ENCODE measurements at places on chromosomes 7 and 10.

GRCh38 chr7:25512061-25512687 is 283.9 kb upstream of the NPVF start:
- DNase-seq, result no peak

DNA sequence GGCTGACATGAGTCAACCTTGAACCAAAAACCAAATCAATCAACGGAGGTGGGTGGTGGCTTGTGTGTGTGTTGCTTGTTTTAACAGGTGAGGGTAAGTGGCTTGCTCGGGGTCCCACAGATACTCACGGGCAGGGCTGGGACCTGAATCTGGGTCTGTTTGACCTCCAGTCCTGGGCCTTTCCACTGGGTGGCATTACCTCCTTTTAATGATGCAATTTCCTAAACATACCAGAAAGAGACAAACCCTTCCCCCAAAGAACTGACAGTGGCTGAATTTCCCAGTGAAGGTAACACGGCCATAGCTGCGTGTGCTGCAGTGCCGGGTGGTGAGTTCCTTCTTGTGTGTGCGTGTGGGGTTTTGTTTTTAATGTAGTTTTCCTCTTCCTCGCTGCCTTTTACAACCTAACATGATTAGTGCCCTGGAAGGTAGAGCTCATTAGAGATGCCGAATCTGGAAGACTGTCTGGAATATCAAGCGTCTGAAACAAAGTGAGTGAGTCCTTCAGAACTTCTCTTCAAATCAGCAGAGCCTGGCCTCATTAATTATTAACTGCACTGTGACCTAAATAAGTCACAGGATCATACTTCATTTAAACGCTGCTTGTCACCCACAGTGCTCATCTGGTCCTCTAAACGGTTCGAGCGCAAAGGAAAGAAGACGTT is 166.1 kb upstream of the TCERG1L start:
- DNase-seq, result no peak

DNA sequence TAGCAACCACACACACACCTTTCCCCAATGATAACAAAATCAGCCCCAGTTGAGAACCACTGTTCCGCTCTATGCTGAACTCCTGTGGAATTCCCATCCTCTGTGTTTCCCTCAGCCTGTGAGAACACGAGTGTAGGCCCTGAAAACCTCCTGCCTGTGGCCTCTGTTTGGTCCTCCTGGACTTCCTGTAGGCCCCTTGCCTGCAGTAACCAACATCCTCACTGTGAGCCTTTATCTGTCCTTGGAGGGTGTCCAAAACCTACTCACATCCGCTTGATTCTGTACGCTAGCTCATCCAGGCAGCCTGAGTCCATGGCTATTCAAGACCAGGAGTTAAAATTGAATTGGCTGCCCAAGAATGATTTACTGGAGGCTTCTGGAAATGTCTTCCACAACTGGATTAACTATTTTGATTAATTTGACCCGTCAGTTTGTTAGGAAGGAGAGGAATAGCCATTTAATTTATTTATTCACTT is 149.8 kb downstream of the AKR1D1 start:
- DNase-seq, result no peak

DNA sequence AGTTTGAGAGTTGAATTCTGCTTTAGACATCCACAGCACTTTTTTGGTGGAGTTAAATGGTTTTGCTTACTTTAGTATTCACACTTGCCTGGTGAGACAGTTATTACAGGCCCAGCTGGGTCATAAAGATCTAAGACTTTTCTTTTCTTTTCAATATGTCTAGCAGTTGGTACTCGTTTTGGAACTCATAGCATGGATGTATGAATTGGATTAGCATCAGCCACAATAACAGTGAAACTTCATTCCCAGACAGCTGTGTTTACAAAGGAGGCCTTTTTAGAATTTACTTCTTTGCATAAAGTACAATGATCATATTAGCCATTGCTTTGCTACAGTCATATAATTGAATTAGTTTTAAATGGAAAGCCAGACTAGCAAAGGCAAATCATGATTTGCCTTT is 168.4 kb upstream of the DKK1 start:
- no peak for DNase-seq

DNA sequence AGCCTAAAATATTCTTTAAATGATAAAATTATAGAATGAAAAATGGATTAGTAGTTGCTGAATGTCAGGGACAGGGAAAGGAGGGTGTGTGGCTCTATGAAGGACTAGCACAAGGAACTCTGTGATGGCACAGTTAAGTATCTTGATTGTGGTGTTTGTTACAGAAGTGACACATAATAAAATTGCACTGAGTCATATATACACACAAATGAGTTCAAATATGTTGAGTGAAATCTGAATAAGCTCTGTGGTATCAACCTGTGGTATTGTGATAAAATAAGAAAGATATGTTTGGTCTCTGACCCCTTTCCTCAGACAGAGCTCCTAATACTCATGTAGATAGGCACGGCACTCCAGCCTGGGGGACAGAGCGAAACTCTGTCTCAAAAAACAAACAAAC is 181.5 kb upstream of the TRIM24 start:
- no peak for DNase-seq

DNA sequence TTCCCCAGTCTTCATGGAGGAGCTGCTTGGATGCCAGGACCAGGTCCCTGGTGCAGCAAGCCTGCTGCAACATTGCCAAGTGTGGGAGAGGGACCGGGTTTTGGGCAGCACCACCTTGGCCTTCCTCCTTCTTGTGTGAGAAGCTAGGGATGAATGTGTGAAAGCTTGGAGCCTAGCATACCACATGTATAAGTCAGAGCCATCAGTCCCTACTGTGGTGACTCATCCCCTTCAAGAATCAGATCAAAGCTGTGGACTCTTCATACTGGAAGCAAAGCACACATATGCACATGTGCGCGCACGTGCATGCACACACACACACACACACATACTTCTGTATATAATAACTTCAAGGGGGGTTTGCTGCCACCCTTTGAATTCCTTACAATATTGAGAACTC is 527.8 kb downstream of the LRMDA start:
- no peak for DNase-seq

DNA sequence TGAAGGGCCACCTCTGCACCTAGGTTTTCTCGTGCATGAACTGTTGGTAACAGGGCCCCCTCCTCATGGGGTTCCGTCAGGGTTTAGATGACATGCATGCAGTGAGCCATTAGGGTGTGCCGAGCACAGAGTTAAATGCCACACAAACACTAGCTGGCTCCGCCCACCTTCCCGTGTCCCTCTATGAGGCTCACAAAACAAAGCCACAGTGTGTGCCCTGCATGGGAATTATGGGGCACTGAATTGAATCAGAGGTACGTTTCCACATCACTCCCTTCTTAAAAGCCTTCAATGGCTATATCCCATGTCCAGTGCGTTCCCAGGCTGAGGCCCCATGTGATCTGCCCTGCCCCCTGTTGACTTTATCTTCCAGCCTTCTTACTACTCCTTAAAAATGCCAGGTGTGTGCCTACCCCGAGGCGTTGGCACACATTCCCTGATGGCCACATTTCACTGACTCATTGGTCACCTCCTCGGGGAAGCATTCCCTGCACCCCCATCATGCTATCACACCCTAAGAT is 35.7 kb downstream of the GSDME start:
- DNase-seq, result no peak

GRCh38 chr7:138228769-138229168 is 152.5 kb downstream of the AKR1D1 start:
- DNase-seq, result no peak

- DNase-seq, result no peak
Observed at GRCh38 chr7:137885678-137886077, 38.9 kb upstream of the DGKI start.

DNA sequence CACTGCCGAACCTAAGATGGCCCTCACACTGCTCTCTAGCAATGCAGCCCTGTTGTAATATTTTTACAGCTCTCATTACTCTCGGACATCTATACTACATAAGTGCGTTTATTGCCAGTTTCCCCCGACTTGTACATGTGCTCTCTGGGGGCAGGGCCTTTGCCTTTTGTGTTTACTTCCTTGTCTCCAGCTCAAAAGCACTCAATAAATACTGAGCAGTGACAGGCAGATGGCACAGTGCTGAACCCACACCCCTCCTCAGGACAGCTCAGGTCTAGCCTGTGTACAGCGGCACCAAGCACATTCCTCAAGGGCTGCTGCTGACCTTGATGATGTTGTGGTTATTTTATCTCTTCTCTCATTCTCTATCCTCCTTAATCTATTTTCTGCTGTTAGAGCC is 68.0 kb upstream of the ELMO1 start:
- DNase-seq, result no peak

DNA sequence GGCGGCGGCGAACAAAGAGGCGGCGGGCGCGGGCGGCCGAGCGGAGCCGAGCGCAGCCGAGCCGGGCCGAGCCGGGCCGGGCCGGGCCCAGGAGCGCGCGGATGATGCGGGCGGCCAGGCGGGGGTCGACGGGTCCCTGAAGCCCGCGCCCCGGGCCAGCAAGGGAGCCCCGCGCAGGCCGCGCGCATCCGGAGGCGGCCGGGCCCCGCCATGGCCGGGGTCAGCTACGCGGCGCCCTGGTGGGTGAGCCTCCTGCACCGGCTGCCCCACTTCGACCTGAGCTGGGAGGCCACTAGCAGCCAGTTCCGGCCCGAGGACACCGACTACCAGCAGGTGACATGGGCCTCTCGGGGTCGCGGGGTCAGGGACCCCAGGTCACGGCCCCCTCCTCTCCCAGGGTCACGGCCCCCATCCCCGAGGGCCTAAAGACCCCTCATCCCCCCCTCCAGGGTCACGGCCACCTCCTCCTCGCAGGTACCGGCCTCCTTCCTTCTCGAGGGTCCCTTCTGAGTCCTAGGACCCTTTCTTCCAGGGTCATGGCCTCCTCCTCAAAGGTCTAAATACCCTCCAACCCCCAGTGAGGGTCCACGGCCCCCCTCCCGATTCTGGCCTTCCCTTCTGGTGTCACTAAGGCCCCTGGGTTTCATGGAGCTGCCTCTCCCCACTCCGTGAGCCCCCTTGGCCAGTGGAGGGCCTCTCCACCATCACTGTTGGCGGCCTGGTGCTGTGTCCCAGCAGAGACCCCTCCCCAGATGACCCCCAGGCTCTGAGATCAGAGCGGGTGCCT is at the start of gene TTYH3:
Gene TTYH3, plus strand, starts transcription at position 41 of the 787 bp plus-strand sequence. Its CDS starts 170 bp downstream, at position 211.
- no peak for DNase-seq

- DNase-seq, result no peak
Observed at GRCh38 chr7:90645784-90646183, 49.7 kb downstream of the CDK14 start.

DNA sequence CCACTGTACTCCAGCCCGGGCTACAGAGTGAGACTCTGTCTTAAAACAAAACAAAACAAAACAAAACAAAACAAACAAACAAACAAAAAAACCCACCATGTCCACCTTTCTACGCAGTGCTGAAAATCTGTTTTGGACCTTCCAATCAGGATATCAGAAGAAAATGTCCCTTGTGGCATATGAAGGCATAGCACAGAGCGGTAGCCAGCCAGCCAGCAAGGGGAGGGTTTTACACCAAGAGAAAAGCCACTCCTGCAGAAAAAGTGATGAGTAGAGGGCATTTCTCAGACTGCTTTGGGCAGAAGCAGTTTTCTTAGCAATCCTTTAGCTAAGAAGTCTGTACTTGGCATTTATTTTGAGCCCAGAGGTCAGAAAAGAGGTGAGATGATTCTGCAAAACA is 612.2 kb downstream of the TYW1 start:
- no peak for DNase-seq

DNA sequence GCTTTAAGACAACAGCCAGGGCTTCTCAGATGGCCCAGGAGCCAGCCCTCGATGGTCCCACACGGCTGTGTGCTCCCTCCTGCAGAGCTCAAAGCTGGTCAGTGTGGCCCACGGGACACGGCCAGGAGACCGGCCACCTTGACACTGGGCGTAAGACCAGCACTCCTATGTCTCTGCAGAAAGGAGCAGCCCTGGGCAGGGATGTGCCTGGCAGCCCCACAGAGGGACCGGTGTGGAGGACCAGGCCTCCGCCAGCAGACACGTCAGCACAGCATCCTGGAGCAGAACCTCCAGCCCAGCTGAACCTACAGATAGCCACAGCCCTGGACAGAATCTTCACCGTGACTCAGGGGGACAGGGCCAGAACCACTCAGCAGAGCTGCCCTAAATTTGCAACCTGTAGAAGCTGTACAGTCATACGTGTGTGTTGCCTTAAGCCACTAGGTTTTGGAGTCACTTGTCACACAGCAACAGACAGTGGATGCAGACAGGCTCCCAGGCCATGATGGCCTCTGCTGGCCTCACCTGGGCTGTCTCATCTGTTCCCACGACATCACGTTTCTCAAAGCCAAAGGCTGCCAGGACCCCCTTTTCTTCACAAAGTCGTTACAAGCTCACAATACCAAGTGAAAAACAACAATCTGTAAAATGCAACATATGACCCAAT is 132.4 kb downstream of the DIP2C start:
- DNase-seq, result no peak

GRCh38 chr7:17939606-17940301 is 540 bp downstream of the SNX13 start:
- peak; percentile 16 for DNase-seq

DNA sequence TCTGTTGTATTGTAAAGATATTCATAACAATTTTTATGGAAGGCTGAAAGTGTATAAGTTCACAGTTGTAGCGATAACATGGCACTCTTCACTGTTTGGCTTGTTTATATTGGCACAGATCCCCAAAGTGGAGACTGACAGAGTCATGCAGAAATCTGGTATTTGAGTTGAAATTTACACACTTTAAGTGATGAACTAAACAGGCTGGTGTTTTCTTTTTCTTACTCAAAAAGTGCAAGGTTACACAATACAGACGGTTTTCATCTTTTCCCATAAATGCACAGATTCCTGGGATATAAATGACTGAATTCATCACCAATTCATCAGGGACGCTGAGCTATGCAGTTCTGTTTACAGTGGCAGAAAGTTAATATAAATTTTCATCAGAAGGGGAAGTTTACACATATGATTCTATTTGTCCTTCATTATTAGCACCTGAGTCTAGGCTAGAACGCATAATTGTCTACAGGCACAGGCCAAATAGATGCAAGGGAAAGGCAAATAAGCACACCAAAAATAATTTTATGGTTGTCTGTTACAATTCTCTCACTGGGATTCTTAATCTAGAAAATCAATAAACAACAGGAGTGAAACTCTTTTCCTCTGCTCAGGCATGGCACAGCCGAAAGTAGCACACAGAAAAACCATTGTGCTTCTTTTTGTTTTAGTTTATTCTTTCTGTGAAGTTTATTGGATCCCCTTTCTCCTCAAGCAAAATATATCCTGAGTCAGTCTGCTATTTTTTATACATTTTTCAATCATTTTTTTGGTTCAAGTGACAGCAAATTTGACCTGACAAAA is 88.0 kb downstream of the FOXP2 start:
- no peak for DNase-seq

GRCh38 chr10:104100795-104101194 is 15.1 kb upstream of the COL17A1 start:
- no peak for DNase-seq

DNA sequence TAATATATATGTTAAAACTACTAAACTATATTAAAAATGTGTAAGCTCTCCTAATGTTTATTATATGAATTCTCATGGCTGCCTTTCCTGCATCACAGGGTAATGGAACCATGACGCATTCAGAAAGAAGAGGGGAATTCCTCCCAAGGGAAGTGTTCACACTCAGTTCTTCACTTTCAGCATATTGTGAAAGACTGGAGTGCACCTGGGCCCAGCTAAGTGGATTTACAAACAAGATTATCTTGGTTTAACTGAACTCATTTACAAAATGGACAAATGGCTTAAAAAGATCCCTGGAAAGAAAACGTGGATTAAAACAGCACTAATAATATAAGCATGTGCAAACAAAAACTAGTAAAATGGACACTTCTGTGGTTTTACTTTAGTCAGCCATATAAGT is 149.8 kb downstream of the DOCK4 start:
- no peak for DNase-seq

GRCh38 chr10:43252166-43252782 is 14.6 kb downstream of the RASGEF1A start:
- no peak for DNase-seq
